Amygdala (tissue), 56 donors: ENCODE measurements at places on chromosomes 1 and 21.

DNA sequence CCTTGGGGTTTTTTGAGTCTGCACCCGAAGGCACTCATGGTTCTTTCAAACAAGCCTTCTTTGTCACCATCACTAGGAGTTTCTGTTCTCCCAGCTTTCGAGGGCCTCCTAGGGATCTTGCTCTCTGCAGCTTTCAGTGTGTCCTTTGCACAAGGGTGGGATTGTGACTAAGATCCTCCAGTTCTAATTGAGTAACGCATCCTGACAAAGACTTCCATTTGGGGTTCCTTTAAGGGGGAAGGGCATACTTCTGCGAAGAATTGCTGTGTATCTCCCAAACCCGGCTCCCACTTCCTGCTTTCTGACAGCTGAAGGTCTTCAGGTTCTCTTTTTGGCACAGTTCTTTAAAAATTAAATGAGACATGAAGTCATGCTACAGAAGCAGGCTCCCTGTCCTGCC, 139.4 kb downstream of the EDEM3 start:
- DNase-seq = no peak

GRCh38 chr1:57036641-57037579, 71.1 kb upstream of the C8B start:
- no peak for DNase-seq

GRCh38 chr1:118204648-118205047, 19.6 kb upstream of the SPAG17 start:
- DNase-seq = no peak

GRCh38 chr21:35280231-35280630, 231.1 kb upstream of the RUNX1 start:
- DNase-seq = no peak

DNA sequence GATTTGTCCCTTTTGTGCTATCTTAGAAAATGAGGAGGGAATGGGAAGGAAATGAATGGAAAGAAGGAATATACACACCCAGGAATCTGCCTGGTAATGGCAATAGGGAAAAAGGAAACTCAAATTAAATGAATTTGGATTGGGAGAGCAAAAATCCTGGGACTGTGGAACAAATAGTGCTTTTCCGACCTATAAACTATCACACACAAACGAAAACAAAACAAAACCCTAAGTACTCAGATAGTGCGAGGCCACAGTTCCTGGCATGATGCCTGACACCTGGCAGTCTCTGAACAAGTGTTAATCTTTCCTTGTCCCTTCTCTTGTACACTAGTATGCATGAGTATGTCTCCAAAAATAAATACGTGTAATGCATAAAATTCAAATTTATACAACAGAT, 319.8 kb upstream of the SPAG17 start:
- no peak for DNase-seq

GRCh38 chr1:46184920-46185658, 8.8 kb upstream of the P3R3URF start:
- DNase-seq = no peak
